ENCODE measurements at places on chromosomes 5 and 9. TPM values are rescaled to one million over a fixed set of nuclear protein-coding genes. Genes with fewer than 3 reads are reported as not detected.

UAP1L1 gene
- polyA plus RNA-seq = 16.7 TPM

CDH6 gene
- not detected for polyA plus RNA-seq

QRFP gene
- polyA plus RNA-seq = 0.21 TPM

IL13 gene
- polyA plus RNA-seq = not detected

PCDHA9 gene
- polyA plus RNA-seq = not detected

IFNA10 gene
- not detected for polyA plus RNA-seq

NTNG2 gene
- 2.1 TPM for polyA plus RNA-seq

COL23A1 gene
- 0.21 TPM for polyA plus RNA-seq

NFIB gene
- not detected for polyA plus RNA-seq

KIAA0825 gene
- 0.56 TPM for polyA plus RNA-seq

SPINK4 gene
- polyA plus RNA-seq = not detected

MCTP1 gene
- polyA plus RNA-seq = 12.8 TPM

SPINK7 gene
- not detected for polyA plus RNA-seq

ADAMTSL2 gene
- polyA plus RNA-seq = not detected

FYB1 gene
- polyA plus RNA-seq = 75.3 TPM

F2R gene
- polyA plus RNA-seq = 0.22 TPM

CA9 gene
- not detected for polyA plus RNA-seq

PCDH12 gene
- polyA plus RNA-seq = 0.90 TPM

ENTREP1 gene
- not detected for polyA plus RNA-seq

SETD9 gene
- 5.8 TPM for polyA plus RNA-seq

KCNN2 gene
- polyA plus RNA-seq = not detected

TSSK1B gene
- not detected for polyA plus RNA-seq

IFNB1 gene
- not detected for polyA plus RNA-seq

CATSPER3 gene
- polyA plus RNA-seq = 0.52 TPM

DIMT1 gene
- 25.1 TPM for polyA plus RNA-seq

CFAP77 gene
- polyA plus RNA-seq = not detected

ATP10B gene
- polyA plus RNA-seq = not detected

DPYSL3 gene
- polyA plus RNA-seq = not detected

NEK6 gene
- 26.1 TPM for polyA plus RNA-seq

LCN15 gene
- polyA plus RNA-seq = not detected

DOLK gene
- polyA plus RNA-seq = 7.0 TPM

TMEM215 gene
- polyA plus RNA-seq = not detected

PDCD1LG2 gene
- polyA plus RNA-seq = 0.17 TPM

TRIP13 gene
- polyA plus RNA-seq = not detected

PCDHGA2 gene
- not detected for polyA plus RNA-seq

ANKRD33B gene
- not detected for polyA plus RNA-seq

SLC36A2 gene
- not detected for polyA plus RNA-seq

SPATA31E1 gene
- 0.01 TPM for polyA plus RNA-seq

SLC2A6 gene
- 60.4 TPM for polyA plus RNA-seq

PKD2L2 gene
- polyA plus RNA-seq = not detected

SLC6A7 gene
- polyA plus RNA-seq = not detected

CRB2 gene
- polyA plus RNA-seq = not detected

ABHD17B gene
- polyA plus RNA-seq = 12.8 TPM

PBX3 gene
- polyA plus RNA-seq = 6.6 TPM

CCT5 gene
- 236 TPM for polyA plus RNA-seq

TXNDC8 gene
- polyA plus RNA-seq = not detected

EIF4E1B gene
- polyA plus RNA-seq = not detected
